Heart left ventricle (tissue), 16 donors: ENCODE measurements at places on chromosomes 3 and 15. TPM values are rescaled to one million over a fixed set of nuclear protein-coding genes. Genes with fewer than 3 reads are reported as not detected.

GRCh38 chr15:71562251-71562650 is 248.1 kb upstream of the NR2E3 start:
- DNase-seq = no peak

GRCh38 chr3:102510663-102511062 is 75.8 kb downstream of the ZPLD1 start:
- DNase-seq = no peak

DNA sequence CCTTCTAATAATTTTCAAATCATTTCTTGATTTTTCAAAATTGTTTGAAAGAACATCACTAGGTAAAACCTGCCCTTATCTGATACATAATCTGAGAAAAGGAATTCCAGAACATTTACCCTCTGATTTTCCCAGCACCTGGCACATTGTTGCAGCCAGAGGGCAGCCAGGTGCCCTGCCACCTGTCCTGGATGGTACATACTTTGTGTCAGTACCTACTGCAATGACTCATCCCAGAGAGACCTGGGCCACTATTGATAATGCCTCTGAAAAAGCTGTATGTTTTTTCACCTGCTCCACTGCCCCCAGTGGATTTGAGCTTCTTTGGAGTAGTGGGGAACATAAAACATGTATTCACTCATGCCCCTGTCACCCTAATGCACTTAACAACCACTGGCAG is 648.9 kb upstream of the GBE1 start:
- DNase-seq = no peak

- DNase-seq = no peak
These were observed 9.1 kb downstream of the ZBTB11 start for GRCh38 chr3:101667844-101668243.

- DNase-seq = peak; percentile 44
These were observed 697 bp upstream of the TRIM69 start for GRCh38 chr15:44735482-44736180.

Gene CSPG4
- total RNA-seq = 13.9 TPM

Gene RETNLB
- total RNA-seq = not detected

Gene MYO5C
- total RNA-seq = 3.8 TPM

Gene FSTL1
- 667 TPM for total RNA-seq
